Urinary bladder (tissue), 4 donors: ENCODE measurements at places on chromosomes 7 and 10. TPM values are rescaled to one million over a fixed set of nuclear protein-coding genes. Genes with fewer than 3 reads are reported as not detected.

DNA sequence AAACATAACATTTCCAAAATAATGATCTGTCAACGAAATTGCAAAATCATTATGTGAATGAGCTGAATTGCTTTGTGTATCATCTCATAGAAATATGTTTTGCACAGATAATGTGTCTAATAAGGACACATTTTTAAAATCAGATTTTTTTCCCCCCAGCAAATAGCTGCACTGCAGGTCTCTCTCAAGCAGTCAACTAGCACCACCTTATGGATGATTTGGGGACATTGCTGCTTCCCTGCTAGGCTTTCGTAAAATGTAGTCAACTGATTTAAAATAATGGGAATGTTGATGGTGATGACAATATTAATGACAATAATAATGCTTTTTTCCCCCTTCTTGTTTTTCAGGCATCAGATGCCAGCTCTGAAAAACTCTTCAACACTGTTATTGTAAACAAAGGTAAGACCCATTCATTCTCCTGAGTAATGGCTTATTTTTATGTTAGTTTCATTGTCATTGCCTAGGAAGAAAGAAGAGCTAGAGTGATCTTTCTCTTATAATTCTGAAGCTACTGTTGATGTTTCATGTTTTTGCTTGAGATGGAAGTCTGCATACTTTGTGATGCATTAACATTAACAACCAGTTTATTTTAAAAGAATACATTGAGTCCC is 433.6 kb upstream of the GALNT17 start:
- no peak for DNase-seq

STEAP4 gene
- total RNA-seq = 13.2 TPM

DNA sequence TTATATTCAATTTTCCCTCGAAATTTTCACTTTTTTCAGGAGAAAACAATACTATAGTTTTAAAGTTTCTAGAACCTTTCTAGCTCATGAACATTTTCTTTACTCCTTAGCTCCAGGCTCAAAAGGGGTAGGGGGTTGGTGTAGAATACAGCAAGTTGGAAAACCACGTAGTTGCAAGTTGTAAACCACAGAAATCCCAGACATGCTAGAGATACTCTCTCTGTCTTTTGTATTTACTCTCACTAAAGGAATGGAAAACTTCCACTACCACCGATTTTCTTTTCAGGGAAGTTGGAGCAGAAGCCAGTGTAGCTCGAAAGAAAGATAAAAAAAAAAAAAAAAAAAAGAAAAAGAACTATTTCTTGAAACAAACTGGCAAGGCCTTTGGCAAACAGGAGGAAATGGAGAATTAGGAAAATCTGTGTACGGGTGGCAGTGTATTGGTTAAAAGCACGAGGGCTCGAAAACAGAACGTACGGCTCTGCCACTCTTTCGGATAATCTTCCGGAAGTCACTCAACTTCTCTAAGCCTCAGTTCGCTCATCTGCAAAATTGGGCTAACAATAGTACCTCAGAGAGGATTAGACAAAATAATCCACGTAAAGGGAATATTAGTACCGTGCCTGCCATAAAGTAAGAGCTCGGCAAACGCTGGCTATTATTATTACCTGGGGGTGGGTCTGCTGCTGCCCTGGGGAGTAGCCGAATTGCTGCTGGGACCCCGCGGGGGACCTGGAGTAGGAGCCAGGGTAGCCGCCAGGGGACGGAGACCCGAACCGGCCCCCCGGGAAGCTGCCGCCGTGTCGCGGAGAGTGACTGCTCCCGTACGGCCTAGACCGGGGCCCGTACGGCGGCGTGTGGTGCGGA is 628 bp downstream of the MPLKIP start:
- DNase-seq = no peak

- DNase-seq = no peak
These were observed 23.7 kb upstream of the CAMK2B start for GRCh38 chr7:44348851-44349781.

DNA sequence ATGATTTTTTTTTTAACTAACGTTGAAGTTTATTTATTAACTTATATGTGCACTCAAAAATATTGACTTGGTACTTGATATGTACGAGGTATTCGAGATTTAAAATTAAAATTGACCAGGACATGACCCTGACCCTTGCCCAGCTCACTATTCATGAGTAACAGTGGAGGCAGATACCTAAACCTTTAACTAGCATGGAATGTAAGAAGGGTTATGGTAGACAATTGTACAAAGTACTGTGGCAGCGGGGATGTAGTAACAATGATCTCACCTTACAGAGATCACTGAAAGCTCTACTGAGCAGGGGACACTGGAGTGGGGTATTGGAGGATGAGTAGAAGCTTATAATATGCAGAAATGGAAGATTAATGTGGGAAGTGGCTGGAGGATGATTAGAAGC is 60.8 kb downstream of the ADRA2A start:
- DNase-seq = no peak

SLC13A1 gene
- total RNA-seq = not detected

DNA sequence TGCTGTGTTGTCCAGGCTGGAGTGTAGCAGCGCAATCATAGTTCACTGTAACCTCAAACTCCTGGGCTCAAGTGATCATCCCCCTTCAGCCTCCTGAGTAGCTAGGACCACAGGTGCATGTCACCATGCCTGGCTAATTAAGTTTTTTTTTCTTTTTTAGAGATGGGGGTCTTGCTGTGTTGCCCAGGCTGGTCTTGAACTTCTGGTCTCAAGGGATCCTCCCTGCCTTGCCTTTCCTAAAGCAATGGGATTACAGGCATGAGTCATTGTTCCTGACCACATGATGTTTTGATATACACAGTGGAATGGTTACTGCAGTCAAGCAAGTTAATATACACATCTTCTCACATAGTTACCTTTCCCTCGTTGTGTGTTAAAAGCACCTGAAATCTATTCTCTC is 140.3 kb downstream of the GPR85 start:
- DNase-seq = no peak

DNA sequence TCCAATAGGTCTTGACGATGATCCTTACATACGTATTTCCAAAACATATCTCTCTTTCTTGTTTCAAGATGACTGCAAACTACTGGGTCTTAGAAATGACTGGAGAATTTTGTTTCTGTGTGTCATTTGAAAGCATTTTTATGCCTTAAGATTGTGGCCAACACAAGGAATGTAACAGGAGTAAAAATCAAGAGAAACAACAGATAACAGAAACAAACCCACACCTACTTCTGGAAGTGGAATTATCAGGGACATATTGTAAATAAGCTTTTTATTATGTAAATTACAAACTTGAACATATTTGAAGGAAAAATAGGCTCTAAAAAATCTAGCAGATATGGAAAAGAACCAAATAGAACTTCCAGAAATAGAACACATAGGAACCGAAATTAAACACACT is 195.6 kb downstream of the CYP26A1 start:
- DNase-seq = no peak

MAP3K8 gene
- 16.5 TPM for total RNA-seq

- no peak for DNase-seq
These were observed 72.4 kb downstream of the ARID5B start for GRCh38 chr10:61973906-61974305.

NANOS1 gene
- total RNA-seq = 2.2 TPM

GRCh38 chr7:102080434-102081243 is 206.0 kb upstream of the SH2B2 start:
- DNase-seq = no peak
